ENCODE measurements at places on chromosomes 2 and 18.

- DNase-seq: no peak
Measured at GRCh38 chr18:57210716-57211411, 64.0 kb downstream of the BOD1L2 start.

- DNase-seq: no peak
Measured at GRCh38 chr2:205769879-205770278, 87.6 kb downstream of the NRP2 start.

DNA sequence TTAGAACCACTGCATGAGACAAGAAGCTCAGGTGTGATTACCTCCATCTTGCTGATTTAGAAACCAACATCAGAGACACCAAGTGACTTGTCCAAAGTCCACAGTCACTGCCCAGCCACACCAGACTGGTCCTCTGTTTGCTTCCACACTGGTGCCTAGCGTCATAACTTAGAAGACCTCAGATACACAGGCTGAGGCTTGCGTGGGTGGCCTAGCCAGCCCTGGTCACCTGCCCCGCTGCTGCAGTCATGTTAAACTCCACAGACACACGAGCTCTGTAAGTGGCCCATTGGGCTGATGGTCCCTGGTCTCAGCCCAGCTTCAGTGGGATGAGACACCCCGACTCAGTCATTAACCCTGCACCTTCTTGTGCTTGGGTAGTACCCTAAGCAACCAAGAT is 47.1 kb downstream of the CNGA3 start:
- DNase-seq: no peak

- no peak for DNase-seq
Measured at GRCh38 chr2:1620081-1620480, 124.2 kb downstream of the PXDN start.

DNA sequence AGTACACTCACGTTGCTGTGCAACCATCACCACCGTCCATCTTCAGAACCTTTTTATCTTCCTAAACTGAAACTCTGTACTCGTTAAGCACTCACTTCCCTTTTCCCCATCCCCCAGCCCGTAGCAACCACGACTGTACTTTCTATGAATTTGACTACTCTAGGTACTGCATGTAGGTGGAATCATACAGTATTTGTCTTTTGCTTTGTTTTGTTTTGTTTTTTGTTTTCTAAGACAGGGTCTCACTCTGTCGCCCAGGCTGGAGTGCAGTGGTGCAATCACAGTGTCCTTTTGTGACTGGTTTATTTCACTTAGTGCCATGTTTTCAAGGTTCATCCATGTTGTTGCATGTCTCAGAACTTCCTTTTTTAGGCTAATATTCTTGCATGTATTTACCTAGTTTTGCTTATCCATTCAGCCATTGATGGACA is 7.0 kb upstream of the TYMS start:
- no peak for DNase-seq

- DNase-seq: no peak
Measured at GRCh38 chr2:152846697-152847470, 128.5 kb downstream of the ARL6IP6 start.

GRCh38 chr2:161427664-161428587 is 11.8 kb downstream of the TBR1 start:
- DNase-seq: no peak

GRCh38 chr2:9914384-9915065 is 37.0 kb upstream of the GRHL1 start:
- no peak for DNase-seq

GRCh38 chr2:48362515-48362914 is 167.4 kb upstream of the STON1 start:
- no peak for DNase-seq

DNA sequence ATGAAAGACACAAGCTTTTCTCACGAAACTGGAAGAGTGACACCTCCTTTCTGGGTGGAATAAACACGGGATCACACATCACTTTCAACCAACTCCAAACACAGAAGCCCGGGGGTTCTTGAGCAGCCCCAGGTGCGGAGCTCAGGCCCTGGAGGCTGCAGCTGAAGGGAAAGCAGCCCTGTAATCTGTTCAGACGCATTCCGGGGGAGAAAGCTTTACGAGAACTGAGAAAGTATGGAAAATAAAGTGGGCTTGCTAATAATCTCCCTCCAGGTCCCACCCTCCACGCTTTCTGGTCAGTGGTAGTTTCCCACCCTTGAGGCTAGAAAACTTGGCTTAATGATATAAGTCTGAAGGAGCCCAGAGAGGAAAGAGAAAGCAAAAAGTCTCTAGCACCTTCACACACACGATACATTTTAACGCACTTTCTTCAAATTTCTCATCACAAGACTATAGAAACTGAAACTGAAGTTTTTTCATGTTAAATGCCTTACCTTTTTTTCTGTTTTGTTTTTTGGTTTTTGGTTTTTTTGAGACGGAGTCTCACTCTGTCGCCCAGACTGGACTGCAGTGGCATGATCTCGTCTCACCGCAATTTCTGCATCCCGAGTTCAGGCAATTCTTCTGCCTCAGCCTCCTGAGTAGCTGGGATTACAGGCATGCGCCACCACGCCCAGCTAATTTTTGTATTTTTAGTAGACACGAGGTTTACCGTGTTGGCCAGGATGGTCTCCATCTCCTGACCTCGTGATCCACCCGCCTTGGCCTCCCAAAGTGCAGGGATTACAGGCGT is 141.3 kb downstream of the AFF3 start:
- DNase-seq: no peak

- DNase-seq: peak; percentile 14
Measured at GRCh38 chr18:59056706-59057492, 82.8 kb upstream of the SEC11C start.

- DNase-seq: no peak
Measured at GRCh38 chr2:212344131-212344530, 194.5 kb downstream of the ERBB4 start.

- DNase-seq: no peak
Measured at GRCh38 chr2:25615386-25615785, 58.0 kb downstream of the DTNB start.

DNA sequence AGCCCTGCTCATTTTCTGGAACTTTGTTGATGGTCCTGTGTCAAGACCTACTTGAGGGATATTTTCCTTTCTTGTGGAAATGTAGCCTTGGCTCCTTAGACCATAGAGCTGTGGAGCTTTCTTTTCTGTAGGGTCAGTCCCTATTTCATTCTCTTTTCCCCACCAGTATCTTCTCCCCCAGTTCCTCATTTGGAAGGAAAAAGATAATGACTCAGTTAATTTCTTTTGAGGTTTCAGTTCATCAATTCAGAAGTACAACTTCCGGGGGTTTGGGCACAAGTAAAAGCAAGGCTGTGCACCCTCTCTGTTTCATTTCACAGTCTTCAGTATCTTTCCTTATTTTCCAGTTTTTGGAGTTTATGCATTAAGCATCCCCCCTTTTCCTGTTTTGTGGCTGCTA is 70.7 kb downstream of the CDC42EP3 start:
- no peak for DNase-seq

DNA sequence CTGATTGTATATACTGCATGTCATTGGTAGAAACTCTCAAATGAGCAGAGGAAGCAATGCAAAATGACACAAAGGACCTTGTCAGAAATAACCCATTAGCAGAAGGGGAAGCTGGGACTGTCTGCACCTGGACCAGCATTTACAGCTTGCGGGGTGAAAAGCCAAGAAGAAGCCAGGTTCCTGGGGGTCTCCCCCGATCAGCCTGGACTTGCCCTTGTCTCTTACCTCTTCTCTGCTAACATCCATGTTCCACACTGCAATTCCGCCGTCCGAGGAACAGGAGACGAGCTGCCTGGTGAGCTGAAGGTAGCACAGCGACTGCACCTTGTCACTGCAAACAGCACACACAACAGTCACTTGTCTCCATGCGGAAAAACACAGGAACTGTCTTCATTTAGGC is 51.1 kb downstream of the WDFY1 start:
- no peak for DNase-seq

Data from NCI-H187 treated with DMSO at 0.1 percent for 48 hours (cell line).